ENCODE measurements at places on chromosomes 1 and 21.

GRCh38 chr1:211938561-211938997 is 96.8 kb downstream of the INTS7 start:
- no peak for DNase-seq

DNA sequence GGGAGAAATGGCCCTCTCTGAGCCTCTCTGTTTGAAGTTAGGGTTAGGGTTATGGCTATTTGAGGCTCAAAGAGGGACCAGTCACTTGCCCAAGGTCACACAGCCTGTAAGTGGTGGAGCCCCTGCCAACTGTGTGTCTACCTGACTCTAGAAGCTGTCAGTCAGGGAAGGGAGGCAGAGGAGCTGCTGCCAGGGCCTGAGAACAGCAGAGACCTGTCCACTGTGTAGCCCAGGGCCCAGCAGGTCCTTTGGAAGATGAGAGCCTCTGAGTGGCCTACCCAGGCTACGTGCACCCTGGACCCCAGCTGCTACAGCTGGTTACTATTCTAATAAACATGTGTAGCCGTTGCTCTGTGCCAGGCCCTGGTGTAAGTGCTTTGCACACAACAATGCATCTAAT is 15.1 kb upstream of the EDN2 start:
- no peak for DNase-seq

DNA sequence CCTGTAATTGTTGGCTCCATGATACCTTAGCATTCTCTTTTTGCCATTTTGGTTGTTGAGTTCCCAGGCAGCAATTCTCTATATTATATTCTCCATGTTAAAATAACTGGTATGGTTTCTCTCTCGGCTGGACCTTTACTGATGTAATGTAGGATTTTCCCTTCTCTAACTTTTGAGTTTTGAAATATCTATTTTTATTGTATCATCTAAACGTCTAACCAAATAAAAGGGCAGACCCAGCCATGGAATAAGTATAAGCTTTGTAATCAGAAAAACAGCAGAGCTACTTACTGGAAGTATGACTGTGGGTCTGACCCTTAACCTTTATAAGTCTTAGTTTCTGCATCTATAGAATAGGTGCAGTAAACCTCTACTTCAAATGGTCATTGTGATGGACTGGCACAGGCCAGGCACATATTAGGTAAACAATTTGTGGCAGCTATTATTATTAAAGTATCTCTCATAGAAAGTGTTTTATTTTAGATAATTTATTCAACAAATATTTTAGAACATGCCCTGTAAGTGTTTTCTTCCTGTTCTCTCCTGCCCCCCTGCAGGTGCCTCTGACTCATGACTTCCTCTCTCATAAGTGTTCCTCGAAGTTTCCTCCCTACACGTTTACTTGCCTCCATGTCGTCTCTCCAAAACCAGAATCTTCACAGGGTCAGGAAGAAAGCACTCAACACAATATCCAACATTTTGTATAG is 224.9 kb upstream of the FGGY start:
- no peak for DNase-seq

DNA sequence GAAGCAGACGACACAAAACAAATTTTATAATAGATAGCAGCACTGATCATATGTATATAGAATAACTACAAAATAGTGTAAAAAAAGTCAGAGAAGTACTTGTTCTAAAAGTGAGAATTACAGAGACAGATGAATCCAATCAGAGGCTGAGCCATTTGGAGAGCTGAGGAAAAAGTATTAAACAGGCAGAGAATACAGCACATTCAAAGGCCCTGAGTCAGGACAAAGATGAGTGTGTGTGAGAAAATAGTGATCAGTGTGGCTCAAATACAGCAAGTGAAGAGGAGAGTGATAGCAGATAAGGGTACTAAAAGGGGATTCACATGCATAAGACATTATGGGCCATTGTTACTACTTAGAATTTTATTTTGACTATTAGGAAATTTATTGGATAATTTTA is 430.6 kb upstream of the BRINP3 start:
- DNase-seq, result no peak

GRCh38 chr1:42956739-42957138 is 1.9 kb downstream of the SLC2A1 start:
- DNase-seq, result no peak

DNA sequence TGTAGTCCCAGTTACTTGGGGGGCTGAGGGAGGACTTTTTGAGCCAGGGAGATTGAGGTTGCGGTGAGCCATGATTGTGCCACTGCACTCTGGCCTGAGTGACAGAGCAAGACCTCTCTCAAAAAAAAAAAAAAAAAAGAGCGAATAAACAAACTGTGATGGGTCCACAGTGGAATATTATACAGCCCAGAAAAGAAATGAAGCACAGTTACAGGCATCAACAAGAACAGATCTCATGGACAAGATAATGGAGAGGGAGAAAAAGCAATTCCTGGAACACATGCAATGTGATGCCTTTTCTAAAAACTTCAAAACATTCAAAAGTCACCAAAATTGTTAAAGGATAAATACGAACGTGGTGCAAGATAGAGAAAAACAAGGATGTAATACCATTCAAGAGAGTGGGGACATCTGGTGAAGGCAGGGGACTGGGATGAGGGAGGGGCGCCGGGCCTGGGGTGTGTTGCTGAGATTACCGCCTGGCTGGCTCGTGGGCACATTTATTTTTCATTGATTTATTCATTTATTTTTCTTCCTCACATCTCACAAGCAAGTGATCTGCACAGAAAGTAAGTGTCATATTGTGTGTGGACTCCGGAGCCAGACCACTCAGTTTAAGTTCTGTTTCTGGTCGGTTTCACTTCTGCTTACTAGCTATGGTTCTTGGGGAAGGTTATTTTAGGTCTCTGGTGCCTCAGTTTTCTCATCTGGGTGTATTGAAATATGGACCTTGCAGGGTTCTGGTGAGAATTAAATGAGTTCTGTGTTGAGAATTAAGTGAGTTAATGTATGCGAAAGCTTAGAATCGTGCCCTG is 30.1 kb downstream of the ABCG1 start:
- DNase-seq, result peak; percentile 53

- DNase-seq, result no peak
These were observed 556.3 kb downstream of the LTN1 start for GRCh38 chr21:28436286-28436932.

GRCh38 chr1:230901671-230902070 is 33.4 kb upstream of the C1orf198 start:
- DNase-seq, result no peak

GRCh38 chr21:22791376-22791775 is 1793.2 kb downstream of the NCAM2 start:
- DNase-seq, result no peak

DNA sequence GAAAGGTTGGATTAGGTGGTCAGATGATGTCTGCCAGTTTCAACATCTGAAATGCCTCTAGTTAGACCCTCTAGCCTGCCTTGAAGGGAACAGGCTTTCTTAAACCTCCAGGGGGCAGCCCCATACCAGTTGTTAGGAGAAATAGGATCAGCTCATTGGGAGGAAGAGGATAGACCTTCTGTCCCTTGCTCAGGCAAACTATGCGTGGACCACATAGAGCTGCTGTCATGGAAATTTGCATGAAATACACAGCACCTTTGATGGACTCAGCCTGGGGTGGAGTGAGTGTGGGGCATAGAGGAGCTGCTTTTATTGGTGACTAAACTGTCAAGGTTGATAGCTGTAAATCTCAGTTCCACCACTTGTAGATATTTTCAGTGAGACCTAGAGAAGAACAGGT is 38.4 kb upstream of the SPAG17 start:
- DNase-seq, result no peak

- DNase-seq, result no peak
These were observed 176.4 kb upstream of the PALMD start for GRCh38 chr1:99469550-99469971.

DNA sequence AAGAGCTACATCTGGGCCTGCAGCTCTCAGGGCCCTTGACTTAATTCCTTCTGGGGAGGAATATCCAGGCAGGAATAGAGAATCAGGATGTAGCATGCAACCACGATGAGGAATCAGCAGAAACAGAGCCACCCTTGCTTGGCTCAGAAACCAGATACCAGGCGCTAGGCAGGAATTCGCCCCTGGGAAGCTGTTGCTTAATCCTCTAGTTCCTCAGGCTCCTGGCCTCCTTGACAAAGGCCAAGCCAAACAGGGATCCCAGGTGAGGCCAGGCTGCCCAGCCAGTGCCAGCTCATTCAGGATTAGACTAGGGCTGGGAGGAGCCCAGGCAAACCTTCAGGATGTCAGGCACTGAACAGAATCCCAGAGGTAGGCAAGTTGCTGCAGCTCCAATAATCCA is 48.2 kb upstream of the IRF2BP2 start:
- no peak for DNase-seq

DNA sequence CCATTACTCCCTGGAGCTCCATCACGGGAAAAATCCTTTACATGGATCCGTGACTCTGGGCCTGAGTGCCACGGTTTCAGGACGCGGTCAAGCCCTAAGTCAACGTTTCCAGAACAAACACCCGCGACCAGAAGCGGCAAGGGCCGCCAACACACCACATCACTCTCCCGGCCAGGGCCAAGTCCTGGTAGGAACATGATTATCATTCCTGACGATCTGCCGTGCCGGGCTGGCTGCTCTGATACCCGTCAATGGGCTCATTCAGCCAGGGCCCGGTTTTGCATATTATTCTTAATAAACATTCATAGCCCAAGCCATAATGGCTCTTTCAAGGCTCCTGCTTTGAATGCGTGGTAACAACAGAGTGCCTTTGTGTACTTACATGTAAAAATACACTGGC is 44.6 kb upstream of the SIM2 start:
- peak; percentile 82 for DNase-seq

- no peak for DNase-seq
These were observed 239.3 kb upstream of the NEGR1 start for GRCh38 chr1:72521659-72522058.

GRCh38 chr1:1946540-1946939 is 27.5 kb upstream of the TMEM52 start:
- no peak for DNase-seq

DNA sequence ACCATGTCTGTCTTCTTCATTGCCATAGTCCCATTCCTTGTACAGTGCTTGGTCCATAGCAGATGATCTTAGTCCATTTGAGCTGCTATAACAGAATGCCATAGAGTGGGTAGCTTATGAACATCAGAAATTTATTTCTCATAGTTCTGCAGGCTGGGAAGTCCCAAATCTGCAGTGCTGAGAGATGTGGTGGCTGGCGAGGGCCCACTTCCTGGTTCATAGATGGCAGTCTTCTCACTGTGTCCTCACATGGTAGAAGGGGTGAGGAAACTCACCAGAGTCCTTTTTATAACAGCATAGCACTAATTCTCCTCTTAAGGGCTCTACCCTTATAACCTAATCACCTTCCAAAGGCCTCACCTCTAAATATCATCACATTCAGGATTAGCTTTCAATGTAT is 23.1 kb upstream of the RAP1A start:
- DNase-seq, result no peak

GRCh38 chr1:12015001-12015491 is 4.3 kb upstream of the MIIP start:
- DNase-seq, result peak; percentile 35

GRCh38 chr1:13730291-13730690 is 30.3 kb downstream of the PRDM2 start:
- no peak for DNase-seq

DNA sequence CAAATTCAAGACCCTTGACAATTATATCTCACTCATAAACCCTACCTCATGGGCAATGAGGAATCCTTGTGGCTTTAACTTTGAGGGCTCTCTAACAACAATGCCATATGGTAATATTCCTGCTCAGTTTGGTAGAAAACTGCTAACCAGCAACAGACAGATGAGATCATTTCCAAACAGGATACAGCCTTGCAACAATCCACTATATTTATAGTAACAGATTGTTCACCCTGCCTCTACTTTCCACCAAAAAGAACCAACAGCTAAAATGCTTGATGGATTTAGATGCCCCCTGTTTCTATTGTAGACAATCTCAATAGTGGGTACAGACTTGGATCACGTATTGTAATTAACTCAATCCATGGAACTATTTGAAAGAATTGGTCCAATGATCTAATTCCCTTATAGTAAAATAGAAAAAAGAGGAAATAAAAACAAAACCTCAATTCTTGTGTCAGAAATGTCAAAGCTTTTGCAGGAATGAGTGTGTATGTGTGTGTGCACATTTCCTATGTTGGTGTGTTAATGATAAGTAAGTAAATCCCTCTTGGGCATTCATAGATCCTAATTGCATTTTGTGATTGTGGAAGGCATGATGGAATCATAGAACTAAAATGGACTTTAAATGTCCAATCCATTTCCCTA is 100.0 kb upstream of the EDEM3 start:
- no peak for DNase-seq

DNA sequence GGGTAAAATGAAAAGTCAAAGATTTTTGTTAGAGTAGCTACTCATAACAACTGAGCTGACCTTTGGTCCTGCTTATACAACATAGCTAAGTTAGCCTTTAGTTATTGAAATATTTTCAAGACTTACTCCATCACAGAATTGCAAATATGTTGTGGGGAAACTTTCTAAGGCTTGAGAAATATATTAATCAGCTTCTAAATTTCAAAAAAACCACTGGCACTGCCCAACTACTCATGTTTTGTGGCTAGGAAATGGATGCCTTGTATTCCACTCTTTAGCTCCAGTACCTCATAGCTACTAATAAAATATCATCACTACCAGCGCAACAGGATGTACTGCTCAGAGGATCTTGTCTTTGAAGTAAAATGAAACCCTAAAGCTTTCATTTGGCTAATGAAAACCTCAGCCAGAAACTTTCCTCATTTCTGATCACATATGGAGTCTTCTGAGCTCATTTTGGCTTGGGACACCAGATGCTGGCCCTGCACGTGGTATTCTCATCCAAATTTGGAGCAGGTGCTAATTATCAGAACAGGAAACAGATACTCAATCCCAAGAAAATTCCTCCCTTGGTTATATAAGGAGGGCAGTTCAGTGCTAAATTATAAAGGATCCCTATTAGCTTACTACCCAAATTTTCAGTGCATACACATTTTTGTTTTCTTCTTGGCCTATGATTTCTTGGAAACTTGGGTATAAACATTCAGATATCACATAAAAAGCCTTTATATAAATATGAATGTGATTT is 690.7 kb downstream of the ADGRL2 start:
- no peak for DNase-seq

DNA sequence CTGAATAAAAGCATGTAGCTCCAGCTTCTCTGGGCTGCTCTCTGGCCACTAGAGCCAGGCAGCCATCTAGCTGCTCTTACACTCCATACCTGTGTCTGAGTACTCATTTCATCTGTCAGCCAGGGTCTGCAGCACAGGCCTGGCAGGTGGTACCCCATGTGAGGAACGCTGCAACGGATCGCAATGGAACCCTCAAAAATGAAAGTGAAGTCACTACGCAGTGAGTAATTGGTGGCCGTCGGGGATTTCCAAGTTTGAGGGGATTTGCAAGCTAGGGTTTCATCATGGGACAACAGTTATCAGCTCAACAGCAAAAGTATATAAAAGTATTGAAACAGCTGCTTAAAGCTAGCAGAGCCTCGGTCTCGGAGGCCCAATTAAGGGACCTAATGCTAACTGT is 186.7 kb downstream of the HFM1 start:
- DNase-seq, result no peak

- DNase-seq, result peak; percentile 57
These were observed at the start of gene NT5C1A for GRCh38 chr1:39671793-39672550. TSS of gene NT5C1A (minus strand) at chr1:39672107. CDS start at chr1:39672038, 69 bp downstream.

GRCh38 chr21:46098303-46099141 is 610 bp downstream of the COL6A2 start:
- DNase-seq, result no peak

Measured in posterior cingulate gyrus (tissue), 11 donors.